Progenitor cell of endocrine pancreas (in vitro differentiated cells): ENCODE measurements at places on chromosomes 7 and 10.

DNA sequence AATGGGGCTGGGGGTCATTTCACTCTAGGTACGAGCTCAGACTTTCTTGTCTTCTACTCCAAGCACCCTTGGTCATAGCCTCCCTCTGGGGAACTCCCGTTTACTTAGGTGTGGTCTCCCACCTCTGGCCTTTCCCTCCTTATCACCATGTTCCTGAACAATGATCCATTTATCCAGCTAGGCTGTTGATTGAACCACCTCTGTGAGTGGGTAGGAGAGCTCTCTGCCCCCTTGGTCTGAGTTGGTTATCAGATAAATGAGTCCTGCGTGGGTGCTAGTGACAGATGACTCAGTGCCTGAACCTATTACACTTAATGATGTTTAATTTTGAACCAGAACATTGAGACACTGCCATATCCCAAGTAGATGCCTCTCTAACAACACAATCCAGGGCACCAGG is 9.4 kb downstream of the BLNK start:
- no peak for DNase-seq

DNA sequence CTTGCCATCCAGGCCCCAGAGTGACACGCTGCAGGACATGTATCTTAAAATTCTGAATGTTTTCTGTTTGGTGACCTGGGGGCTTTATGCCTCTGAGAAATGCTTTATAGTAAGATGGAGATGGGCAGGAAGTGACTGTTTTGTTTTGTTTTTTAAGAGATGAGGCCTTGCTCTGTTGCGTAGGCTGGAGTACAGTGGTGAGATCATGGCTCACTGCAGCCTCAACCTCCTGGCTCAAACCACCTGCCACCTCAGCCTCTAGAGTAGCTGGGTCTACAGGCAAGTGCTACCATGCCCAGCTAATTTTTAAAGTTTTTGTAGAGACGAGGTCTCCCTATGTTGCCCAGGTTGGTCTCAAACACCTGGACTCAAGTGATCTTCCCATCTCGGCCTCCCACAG is 20.6 kb downstream of the ZNF777 start:
- no peak for DNase-seq

GRCh38 chr7:36802459-36803135 is 78.3 kb upstream of the AOAH start:
- no peak for DNase-seq

DNA sequence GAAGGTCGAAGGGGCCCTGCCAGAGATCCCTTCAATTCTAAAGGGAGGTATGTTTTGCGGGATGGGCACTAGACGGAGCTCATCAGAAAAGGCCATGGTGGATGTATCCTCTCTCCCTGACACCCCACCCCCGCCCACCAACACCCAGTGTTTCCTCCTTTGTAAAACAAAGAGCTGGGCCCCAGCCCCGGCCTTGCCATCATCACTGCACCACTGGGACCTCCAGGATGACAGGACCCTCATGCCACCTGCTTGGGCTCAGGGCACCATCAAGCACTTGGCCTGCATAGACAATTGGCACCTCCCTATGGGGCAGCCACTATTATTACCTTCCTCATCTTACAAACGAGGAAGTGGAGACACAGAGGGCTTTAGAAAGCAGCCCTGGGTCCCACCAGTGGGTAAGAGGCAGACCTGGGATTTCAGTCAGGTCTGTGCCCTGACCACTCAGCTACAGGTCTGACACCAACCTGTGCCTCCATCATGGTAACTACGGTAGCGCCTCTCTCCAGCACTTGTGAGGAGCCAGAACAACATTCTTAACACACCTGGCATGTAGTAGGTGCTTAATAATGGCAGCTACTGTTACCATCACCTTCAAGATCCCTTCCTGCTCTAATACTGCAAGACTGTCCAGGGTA is 2.0 kb downstream of the CALML3 start:
- DNase-seq = no peak

GRCh38 chr7:131008840-131009711 is 275.1 kb upstream of the KLF14 start:
- no peak for DNase-seq

DNA sequence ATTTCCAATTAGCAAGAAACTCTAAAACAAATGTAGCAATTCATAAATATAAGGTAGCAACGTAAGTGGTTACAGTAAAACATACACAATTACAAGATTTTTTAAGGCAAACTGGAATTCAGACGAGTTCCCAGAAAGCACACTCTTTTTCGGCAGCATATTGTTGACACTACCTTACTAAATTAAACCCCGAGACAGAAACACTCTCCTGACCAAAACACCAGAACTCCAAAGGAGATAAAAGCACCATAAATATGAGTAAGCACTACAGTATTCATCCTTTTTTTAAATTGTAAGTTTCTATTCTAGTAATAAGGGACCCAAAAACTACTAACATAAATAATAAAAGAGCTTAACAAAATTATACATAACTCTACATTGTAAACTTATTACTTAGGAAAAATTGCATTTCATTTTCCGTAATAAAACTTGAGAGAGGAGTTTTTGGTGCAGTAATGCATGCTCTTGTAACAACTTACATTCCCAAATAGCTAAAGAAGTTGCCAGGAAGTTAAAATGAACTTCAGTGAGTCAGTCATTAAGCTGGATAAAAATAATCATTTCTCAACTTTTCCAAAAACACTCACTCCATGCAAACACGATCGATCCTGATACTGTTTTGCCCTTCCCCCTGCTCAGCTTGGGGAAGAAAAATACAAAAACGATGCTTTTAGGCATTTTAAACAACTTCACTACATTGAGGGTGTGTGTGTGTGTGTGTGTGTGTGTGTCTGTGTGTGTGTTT is 2.0 kb downstream of the PIP4K2A start:
- no peak for DNase-seq

- no peak for DNase-seq
Observed at GRCh38 chr7:121505540-121506182, 109.6 kb upstream of the FAM3C start.

- DNase-seq = no peak
Observed at GRCh38 chr10:76868098-76868977, 769.3 kb downstream of the KCNMA1 start.
